Epithelial cell of alveolus of lung (primary cell): ENCODE measurements at places on chromosomes 13 and 19. TPM values are rescaled to one million over a fixed set of nuclear protein-coding genes. Genes with fewer than 3 reads are reported as not detected.

The IZUMO4 gene
- 0.13 and 2.9 TPM in 2 replicates for total RNA-seq

The SOX1 gene
- not detected in 2 replicates for total RNA-seq

The ZBTB32 gene
- total RNA-seq, result not detected in 2 replicates

The FTL gene
- 4,137 and 8,306 TPM in 2 replicates for total RNA-seq

The LAIR1 gene
- 0.08 TPM in 1 of 2 replicates, not detected in the other for total RNA-seq

The ACP7 gene
- total RNA-seq, result 0.26 TPM in 1 of 2 replicates, not detected in the other
